Muscle of leg (tissue), 16 donors: ENCODE measurements at places on chromosomes 5 and 9. TPM values are rescaled to one million over a fixed set of nuclear protein-coding genes. Genes with fewer than 3 reads are reported as not detected.

- no peak for DNase-seq
These were observed 300.5 kb downstream of the DEPDC1B start for GRCh38 chr5:60399507-60399906.

- no peak for DNase-seq
These were observed 248.6 kb downstream of the IRX1 start for GRCh38 chr5:3844266-3844665.

DNA sequence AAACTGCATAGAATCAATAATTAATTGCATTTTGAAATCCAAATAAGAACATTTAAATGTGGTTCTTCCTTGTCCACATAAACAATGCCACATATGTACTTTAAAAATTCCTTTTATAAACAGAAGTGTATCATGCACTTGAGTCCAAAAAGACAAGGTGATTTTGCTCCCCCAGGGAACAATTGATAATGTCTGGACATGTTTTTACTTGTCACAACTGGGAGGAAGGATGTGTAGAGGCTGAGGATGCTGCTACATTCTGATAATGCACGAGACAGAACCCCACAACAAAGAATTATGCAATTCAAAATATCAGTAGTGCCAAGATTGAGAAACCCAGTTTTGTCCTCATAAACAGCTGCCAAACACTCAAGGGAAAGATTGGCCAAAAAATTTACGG is 181.1 kb upstream of the ISL1 start:
- DNase-seq = no peak

- DNase-seq = no peak
These were observed 12.5 kb upstream of the PARP8 start for GRCh38 chr5:50653946-50654345.

- DNase-seq = no peak
These were observed 21.9 kb downstream of the RASGRF2 start for GRCh38 chr5:80982093-80982492.

Gene TAS2R1
- total RNA-seq = not detected

Gene FUT7
- not detected for total RNA-seq

Gene ARID3C
- 0.09 TPM for total RNA-seq

Gene ADAMTS2
- total RNA-seq = 28.7 TPM

DNA sequence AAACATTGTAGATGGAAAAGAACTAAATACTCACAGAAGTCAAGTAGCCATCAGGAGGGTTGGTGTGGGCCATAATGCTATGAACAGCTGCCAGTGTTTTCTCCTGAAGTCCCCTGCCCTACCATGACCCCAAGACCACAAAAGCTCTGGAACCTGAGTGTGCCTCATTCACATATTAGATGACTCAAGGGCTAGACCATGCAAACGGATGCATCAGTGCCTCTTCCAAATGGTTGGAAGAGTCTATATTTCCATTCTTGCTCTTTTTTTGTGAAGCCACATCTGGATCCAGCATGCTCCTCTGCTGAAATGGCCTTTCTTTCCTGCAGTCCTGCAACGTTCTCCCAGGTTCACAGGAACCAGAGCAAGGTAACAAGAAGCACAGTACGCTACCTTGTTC is 136.6 kb upstream of the EPB41L4A start:
- no peak for DNase-seq

DNA sequence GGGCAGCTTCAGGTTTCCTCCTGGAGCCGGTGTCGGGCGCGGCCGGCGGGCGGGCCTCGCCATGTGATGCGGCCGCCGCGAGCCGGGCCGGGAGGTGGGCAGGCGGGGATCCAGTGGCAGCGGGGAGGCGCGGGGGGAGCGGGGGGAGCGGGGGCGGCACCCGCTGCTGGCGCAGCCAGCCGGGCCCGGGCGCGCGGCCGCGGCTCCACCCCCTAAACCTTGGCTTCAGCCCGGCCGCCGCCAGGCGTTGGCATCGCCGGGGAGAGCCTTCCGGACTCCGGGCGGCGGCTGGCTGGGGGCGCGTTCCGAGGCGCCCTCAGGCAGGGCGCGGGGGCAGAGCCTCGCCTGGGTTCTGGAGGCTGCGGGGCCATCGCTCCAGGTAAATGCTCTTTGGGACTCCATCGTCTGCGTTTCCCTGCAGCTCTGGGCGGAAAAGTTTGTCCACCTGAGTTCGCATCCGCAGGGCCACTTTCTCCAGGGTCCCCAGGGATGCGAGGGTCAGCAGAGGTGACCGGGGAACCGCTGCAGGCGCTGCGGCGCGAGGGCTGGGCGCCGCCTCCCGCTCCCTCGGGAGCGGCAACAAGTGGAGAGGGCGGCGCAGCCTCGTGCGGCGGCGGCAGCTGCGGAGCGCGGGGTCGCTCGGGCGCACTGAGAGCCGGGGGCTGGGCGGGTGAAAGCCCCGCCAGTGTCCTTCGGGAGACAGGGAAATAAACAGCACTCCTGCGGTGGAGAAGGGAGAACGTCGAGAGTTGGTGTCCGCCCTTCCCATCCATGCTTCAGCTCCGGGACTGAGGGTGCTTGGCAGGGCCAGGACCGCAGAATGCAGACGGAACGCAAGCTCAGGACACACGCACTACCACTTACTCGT is at the start of gene ARHGEF28:
Gene ARHGEF28 (plus strand): TSS at position 253 of the 868 bp plus-strand sequence. CDS start 58,656 bp downstream, outside the sequence.
- DNase-seq = peak; percentile 44

- DNase-seq = peak; percentile 40
These were observed 49.1 kb downstream of the HOMER1 start for GRCh38 chr5:79464695-79465332.

Gene FOXD4L4
- 0.04 TPM for total RNA-seq

DNA sequence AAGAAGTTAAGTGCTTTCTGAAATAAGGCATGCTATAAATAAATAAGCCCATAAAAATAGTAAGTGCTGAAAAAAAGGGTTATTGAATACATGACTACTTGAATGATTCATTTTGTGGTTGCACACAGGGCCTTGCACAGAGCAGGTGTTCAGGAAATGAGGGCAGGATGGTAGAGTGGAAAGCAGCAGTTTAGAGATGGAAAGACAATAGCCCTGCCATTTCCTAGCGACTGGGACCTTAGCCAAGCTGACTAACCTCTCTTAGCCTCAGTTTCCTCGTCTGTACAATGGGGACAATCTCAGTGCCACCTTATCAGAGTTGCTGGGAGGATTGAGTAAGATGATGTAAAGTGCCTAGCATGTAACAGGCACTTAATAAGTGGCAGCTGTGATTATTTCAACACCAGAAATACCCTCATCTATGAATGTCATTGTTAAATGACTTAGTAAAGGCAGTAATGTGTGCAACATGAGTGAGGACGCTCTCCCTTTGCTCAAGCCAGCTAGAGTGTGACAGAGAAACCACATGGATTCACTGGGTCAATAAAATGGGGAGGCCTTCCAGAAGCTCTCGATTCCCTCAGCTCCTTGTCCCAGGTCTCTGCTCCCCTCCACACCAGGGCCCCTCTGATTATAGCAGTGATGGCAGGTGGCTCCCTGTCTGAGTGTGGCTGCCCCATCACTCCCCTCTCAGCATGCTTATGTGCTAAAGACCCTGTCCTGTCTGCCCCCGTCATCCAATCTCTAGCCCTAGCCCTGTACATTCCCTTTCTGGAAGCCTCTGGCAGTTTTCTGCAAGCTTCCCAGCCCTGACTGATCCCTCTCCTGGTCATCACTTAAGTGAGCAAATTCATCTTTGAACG is 16.0 kb upstream of the PHF19 start:
- no peak for DNase-seq

- DNase-seq = no peak
These were observed 244.0 kb downstream of the ARHGAP26 start for GRCh38 chr5:143014017-143014651.

Gene PCDHGA11
- total RNA-seq = 3.1 TPM

Gene SMIM33
- not detected for total RNA-seq

DNA sequence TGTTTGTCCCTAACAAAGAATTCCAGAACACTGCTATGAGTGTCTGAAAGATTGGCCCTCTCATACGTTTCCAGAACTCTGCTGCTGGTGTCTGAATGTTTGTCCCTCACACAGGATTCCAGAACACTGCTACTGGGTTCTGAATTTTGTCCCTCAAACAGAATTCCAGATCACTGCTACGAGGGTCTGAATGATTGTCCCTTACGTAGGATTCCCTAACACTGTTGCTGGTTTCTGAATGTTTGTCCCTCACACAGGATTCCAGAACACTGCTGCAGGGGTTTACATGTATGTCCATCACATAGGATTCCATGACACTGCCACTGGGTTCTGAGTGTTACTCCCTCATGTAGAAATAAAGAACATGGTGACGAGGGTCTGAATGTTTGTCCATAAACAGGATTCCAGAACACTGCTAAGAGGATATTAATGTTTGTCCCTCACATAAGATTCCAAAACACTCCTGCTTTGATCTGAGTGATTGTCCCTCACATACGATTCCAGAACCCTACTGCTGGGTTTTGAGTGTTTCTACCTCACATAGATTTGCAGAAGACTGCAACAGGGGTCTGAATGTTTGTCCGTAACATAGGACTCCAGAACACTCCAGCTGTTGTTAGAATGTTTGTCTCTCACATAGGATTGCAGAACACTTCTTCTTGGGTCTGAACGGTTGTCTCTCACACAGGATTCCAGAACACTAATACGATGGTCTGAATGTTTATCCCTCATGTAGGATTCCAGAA is 214.4 kb downstream of the FOXD4L6 start:
- DNase-seq = no peak

Gene SH3GL2
- 0.09 TPM for total RNA-seq

DNA sequence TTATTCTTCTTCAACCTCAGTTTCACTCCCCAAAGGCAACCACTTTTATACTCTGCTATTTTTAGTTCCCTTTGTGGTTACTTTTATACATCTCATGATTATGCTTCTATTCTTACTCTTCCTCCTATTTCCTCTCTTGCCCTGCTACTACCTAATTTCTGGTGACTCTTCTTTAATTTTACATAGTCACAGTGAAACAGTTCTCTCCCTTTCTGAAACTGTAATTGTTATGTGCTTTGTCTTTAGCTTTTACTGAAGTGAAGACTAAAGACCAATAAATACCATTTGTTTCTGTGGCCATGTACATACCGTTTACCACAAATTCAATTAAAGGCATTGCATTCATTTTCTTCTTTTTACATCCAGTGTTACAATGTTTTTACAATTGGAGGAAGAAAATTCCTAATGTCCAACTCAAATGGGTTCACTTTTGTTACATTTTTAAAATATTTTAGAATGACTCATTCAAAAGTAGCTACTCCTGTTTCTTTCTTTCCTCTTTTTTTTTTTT is 410.6 kb downstream of the PSAT1 start:
- DNase-seq = peak; percentile 34

- no peak for DNase-seq
These were observed 10.5 kb downstream of the LNPEP start for GRCh38 chr5:96946381-96946780.

- DNase-seq = no peak
These were observed 3.5 kb upstream of the SLC34A1 start for GRCh38 chr5:177380805-177381126.

DNA sequence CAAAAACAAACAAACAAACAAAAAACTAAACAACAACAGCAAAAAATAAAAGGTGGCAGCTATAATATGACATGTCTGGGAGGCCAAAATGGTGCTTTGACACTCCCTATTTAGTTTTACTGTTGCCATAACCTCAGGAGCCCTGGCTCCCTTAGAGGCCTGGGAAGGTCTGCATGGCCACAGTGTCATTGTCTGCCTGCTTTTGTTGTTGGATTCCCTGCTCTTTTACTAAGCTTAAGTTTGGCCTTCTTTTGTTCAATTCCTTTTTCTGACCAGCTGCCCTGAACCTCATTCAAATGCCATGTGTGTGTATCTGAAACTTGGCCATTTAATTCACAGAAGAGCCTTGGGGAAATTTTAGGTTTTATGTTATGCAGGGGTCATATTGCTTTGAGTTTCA is 458.2 kb downstream of the TMEM232 start:
- DNase-seq = no peak

Gene POC5
- total RNA-seq = 8.6 TPM

Gene IL31RA
- 0.89 TPM for total RNA-seq
